ENCODE measurements at places on chromosomes 3 and 15.
A peak's percentile ranks its signal among the peaks of the same experiment; 100 is the strongest.

DNA sequence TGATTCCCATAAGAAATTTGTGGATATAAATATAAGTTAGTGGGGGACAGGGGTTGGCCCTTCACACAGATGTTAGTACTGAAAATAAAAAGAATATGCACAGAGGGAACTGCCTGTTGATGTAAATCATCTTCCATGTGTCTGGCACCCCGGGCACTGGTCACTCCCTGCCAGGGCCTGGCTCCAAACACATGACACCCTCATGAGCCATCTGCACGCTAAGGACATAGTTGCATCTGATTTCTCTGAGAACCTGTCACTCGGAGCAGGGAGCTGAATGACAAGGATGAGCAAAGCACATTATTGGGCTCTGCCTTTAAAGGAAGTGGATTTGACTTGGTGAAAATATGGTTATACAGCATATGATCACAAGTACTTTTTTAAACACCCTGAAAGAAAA is 66.2 kb upstream of the TSC22D2 start:
- no peak for DNase-seq

GRCh38 chr15:57160823-57161560 is 215.3 kb upstream of the CGNL1 start:
- DNase-seq, result no peak

DNA sequence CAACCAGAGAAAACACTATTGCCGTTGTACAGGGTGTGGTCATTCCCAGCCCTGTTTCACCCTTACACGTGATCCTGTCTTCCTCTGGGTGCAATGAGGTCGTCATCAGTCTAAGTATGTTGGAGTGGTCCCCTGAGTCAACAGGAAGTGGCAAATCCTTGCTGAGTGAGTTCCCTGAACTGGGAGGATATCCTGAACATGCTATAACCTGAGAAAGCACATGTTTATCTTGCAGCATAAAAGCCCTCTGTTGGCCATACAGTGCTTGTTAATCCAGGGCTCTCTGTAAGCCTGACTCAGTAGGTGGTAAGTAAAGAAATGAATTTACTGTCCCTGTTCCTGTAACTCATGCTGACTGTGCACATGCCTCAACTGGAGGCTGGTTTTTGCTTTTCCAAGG is 477.8 kb upstream of the RGMA start:
- DNase-seq, result peak; percentile 18

- peak; percentile 12 for DNase-seq
Observed at GRCh38 chr15:63610209-63610841, 13.1 kb downstream of the FBXL22 start.

- no peak for DNase-seq
Observed at GRCh38 chr3:150830094-150830681, 67.2 kb upstream of the SIAH2 start.
